Osteoblast (primary cell): ENCODE measurements at places on chromosomes 3 and 15. TPM values are rescaled to one million over a fixed set of nuclear protein-coding genes. Genes with fewer than 3 reads are reported as not detected.

DNA sequence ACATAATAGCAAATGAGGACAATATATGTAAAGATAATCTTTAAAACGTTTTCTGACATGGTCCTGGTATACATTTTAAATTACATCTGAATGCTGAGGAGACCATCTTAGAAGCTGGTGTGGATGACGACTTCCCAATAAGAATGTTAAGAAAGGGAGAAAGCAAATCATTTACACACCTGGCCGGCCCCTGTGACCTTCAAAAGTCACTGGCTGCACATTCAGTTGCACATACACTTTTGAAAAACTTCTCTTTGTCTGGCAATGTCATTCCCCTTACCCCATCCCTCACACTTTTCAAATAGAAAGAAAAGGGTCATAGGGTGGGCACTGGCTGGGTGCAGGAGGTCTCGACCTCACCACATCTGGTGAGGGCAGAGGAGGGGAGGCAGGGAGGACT, 391.0 kb downstream of the MECOM start:
- peaks cover 2% of the 10 kb centered on the region for H3K27me3 ChIP-seq
- no peaks in the 10 kb centered on the region for H3K36me3 ChIP-seq
- H3K4me1 ChIP-seq: no peaks in the 10 kb centered on the region
- no peak overlapping the region for H3K27ac ChIP-seq
- DNase-seq: no peak

GRCh38 chr15:51460796-51461195, 119.3 kb downstream of the GLDN start:
- H3K27ac ChIP-seq: no peak overlapping the region
- no peak overlapping the region for H3K4me3 ChIP-seq
- no peaks in the 10 kb centered on the region for H3K27me3 ChIP-seq
- peaks cover 11% of the 10 kb centered on the region for H3K36me3 ChIP-seq
- DNase-seq: no peak

GRCh38 chr15:100205549-100206295, 136.1 kb downstream of the ADAMTS17 start:
- H3K4me1 ChIP-seq: no peaks in the 10 kb centered on the region
- no peaks in the 10 kb centered on the region for H3K27me3 ChIP-seq
- no peak overlapping the region for H3K4me3 ChIP-seq
- no peaks in the 10 kb centered on the region for H3K36me3 ChIP-seq
- no peak overlapping the region for H3K27ac ChIP-seq
- DNase-seq: no peak

GRCh38 chr3:184568924-184569829, 7.6 kb downstream of the EPHB3 start:
- DNase-seq: peak; percentile 98
- H3K36me3 ChIP-seq: no peaks in the 10 kb centered on the region
- H3K4me1 ChIP-seq: peaks cover 32% of the 10 kb centered on the region
- H3K4me3 ChIP-seq: peak overlapping the region; percentile 73
- H3K27me3 ChIP-seq: no peaks in the 10 kb centered on the region

DNA sequence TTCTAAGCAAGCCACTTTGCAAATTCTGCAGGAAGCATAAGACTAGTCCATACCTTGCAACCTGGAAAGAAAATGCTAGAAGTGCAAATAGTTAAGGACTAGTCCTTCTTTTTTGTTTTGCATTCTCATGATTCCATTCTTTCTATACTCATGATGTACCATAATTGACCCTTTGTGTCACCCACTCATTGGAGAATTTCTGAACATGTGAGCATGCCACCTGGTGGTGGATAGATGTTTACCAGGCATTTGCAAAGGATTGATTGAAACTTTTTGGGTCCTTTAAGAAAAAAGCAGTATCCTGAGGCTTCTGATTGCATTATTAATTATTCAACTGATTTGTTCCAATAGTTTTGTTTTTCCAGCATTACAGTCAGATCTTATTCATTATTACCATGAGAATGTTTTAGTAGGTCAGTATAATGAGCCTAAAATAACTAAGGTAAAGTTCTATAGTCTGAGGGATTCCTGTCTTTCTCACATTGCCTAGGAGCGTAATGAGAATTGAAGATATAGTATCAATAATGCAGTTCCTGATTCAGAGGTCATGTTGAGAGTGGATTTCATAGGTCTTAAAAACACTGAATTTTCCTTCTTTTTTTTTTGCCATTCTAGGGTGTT, 20.2 kb upstream of the DIPK2A start:
- H3K27ac ChIP-seq: no peak overlapping the region
- H3K4me1 ChIP-seq: no peaks in the 10 kb centered on the region
- no peaks in the 10 kb centered on the region for H3K27me3 ChIP-seq

- H3K4me1 ChIP-seq: no peaks in the 10 kb centered on the region
- DNase-seq: no peak
- H3K4me3 ChIP-seq: no peak overlapping the region
- H3K36me3 ChIP-seq: no peaks in the 10 kb centered on the region
- no peak overlapping the region for H3K27ac ChIP-seq
- no peaks in the 10 kb centered on the region for H3K27me3 ChIP-seq
Measured at GRCh38 chr3:128408693-128409623, 57.7 kb downstream of the DNAJB8 start.

DNA sequence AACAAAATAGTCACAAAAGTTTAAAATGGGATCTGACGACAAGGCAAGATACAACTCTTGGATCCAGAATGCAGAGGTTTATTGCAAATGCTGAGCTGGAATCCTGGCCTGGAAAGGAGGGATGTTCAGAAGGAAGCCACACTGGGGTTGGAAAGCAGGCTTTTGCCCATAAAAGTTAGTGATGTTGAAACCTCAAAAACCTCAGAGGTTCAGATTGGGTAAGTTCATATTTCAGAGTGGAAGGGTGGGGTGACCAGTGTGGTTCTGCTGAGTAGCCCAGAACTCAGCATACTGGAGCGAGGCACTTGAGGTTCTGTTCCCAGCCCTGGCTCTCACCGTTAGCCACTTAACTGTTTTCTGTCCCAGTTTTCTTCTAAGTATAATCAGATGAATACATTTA, 114.0 kb upstream of the OSTN start:
- peak overlapping the region; percentile 23 for H3K27ac ChIP-seq
- H3K36me3 ChIP-seq: no peaks in the 10 kb centered on the region
- no peaks in the 10 kb centered on the region for H3K27me3 ChIP-seq
- peaks cover 9% of the 10 kb centered on the region for H3K4me1 ChIP-seq
- peak overlapping the region; percentile 20 for H3K4me3 ChIP-seq

DNA sequence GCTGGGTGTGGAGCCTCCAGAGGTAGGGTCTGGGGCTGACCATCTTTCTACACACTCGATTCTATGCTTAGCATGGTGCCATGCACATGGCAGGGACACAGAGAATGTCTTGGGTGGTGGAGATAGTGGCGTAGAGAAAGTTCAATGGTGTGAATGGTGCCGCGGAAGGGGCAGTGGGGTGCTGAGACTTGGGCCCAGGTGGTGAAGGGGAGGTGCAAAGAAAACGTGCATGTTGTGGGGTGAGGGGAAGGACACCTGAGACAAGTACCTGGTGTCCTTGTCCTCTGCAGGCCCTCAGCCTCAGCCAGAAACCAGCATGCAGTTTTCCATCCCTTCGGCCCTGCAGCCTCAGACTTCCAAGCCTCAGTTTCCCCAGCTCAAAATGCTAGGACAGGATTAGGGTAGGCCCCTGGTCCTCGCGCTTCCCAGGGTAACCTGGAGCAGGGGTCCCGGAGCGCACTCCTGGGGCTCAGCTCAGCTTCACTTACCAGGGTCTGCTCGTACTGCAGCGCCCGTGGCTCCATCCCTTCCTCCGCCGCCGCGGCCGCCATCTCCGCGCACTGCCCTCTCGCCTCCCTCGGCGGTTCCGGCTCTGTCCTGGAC, 375 bp downstream of the CLCN2 start:
- no peak overlapping the region for H3K27ac ChIP-seq
- peaks cover 19% of the 10 kb centered on the region for H3K4me1 ChIP-seq
- no peaks in the 10 kb centered on the region for H3K27me3 ChIP-seq
- H3K4me3 ChIP-seq: peak overlapping the region; percentile 90
- peaks cover 13% of the 10 kb centered on the region for H3K36me3 ChIP-seq

DNA sequence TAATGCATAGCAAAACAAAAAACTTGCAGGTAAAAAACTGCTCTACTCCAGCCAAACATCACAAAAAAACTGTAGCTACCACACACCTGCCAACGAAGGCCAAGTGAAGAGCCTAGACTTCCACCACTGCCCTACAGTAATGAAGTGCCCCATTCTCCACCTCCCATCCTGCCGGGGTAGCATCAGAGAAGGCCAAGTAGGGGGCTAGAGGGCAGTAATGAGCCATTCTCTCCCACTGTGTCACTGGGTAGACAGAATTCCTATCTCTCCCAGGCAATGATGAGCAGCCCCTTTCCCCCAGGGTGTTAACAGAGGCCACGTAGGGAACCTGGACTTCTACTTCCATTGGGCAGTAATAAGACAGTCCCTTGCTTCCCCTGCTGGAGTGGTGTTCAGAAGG, 9.5 kb downstream of the SEC22C start:
- DNase-seq: no peak
- H3K36me3 ChIP-seq: peaks cover 10% of the 10 kb centered on the region
- H3K27ac ChIP-seq: no peak overlapping the region
- H3K4me1 ChIP-seq: no peaks in the 10 kb centered on the region
- no peaks in the 10 kb centered on the region for H3K27me3 ChIP-seq
- no peak overlapping the region for H3K4me3 ChIP-seq

DNA sequence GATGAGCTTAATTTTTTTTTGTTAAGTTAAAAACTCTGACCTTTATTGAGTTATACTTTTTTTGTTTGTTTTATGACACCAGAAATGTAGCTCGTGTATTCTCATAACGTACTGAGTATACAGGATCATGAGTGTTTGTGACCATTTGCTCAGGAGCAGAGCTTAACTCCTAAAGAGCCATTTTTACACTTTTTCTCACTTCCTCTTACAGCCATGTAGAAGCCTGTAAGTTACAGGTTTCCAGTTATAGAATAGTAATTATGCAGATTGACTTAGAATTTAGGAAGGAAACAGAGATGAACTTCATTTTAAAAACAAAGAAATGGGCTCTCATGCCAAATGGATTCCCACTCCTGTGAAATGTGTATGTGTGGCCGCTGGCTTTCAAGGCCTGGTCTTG, 151.7 kb downstream of the MCTP2 start:
- H3K4me3 ChIP-seq: no peak overlapping the region
- no peaks in the 10 kb centered on the region for H3K27me3 ChIP-seq
- no peaks in the 10 kb centered on the region for H3K4me1 ChIP-seq
- no peaks in the 10 kb centered on the region for H3K36me3 ChIP-seq

The CLK3 gene
- total RNA-seq: 42.7 and 47.0 TPM in 2 replicates

The ISL2 gene
- total RNA-seq: 0.29 and 1.1 TPM in 2 replicates

The UQCRC1 gene
- total RNA-seq: 299 and 308 TPM in 2 replicates
